ENCODE measurements at places on chromosomes 5 and 9.

GRCh38 chr5:175382171-175382570, 61.8 kb downstream of the DRD1 start:
- DNase-seq: no peak

DNA sequence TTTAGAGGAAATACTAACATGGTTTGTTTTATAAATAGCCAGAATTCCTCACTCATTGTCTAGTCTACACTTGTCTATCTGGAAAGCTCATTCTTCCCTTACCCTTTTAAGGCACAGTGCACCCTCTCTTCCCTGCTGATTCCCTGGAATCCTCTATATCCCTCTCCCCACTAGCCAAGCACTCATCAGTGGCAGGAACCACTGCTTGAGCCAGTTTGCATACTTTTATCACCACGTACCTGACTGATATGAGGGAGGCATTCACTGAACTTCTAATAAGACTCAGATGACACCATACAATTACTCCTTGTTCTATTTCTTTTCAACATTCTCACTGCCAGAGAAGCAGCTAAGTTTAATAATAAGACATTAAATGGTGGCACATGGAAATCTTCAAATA, 134.9 kb downstream of the EFNA5 start:
- no peak for DNase-seq

GRCh38 chr9:22343218-22343611, 103.4 kb upstream of the DMRTA1 start:
- no peak for DNase-seq

DNA sequence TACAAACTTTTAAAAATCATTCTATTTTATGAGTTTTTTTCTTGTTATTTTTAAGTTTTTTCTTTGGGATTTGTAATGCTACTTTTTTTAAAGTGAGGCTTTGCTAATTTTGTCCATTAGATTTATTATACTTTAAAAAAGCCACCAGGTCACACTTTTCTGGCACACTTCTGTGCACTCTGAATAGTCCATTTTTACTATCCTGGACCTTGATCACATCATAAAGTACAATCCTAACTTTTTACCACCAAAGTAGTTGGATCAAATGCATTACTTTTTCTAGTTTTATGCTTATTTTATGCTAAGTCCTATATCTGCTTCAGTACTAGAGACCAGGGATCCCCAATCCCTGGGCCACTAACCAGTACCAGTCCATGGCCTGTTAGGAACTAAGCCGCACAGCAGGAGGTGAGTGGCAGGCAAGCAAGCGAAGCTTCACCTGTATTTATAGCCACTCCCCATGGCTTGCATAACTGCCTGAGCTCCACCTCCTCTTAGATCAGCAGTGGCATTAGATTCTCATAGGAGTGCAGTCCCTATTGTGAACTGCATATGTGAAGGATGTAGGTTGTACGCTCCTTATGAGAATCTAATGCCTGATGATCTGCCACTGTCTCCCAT, 16.0 kb downstream of the FRRS1L start:
- DNase-seq: no peak

GRCh38 chr5:32357658-32358057, 44.9 kb upstream of the MTMR12 start:
- no peak for DNase-seq

DNA sequence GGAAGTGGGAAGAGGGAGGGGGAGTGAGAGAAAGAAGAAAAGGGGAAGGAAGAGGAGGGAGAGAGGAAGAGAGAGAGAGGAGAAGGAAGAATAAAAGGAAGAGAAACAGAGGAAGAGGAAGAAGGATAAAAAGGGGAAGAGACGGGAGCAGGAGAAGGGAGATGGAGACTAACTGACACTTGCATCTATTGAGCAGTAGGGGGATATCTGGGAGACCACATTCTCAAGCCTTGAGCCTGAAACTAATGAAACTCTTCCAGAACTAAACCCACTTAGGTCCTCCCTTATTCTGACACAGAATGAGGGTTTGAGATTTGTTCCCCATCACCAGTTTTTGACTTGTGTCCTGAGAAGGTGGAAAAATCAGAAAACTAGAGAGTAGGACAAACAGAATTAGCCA, 533.3 kb downstream of the CDH12 start:
- no peak for DNase-seq

DNA sequence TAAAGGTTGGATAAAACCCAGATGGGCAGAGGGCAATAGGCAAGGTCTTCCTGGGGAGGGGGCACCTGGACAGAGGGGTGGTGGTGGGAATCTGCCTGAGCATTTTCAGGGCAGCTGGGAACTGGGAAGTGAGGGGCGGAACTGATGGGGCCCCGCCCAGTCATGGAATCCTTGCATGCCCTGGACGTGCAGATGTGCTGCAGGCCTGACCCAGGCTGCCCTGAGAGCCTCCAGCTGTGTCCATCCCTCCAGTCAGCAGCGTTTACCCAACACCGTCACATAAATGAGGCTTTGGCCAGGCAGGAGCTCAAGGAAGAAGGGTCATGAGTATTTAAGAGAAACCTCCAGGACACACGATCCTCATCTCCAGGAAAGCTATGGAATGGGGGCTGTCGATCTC, 70.3 kb downstream of the DAB2IP start:
- DNase-seq: no peak

GRCh38 chr9:77765781-77766259, 117.7 kb upstream of the GNA14 start:
- DNase-seq: no peak

DNA sequence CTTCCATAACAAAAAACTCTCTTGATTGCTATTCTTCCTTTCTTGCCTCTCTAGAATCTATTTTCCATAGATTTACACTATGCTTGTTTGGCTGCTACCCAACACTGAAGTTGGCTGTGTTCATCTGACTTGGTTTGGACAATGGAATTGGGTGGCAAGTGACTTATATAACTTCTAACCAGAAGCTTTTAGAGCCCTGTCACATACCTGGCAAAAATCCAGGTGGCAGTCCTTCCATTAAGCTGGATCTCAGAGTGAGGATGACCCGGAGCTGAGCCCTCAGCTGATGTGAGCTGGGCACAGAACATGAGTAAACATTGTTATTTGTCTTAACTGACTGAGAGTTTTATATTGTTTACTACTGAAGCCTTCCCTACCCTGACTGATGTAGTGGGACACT, 225.7 kb downstream of the TLR4 start:
- DNase-seq: no peak

GRCh38 chr5:136420168-136420898, 55.0 kb upstream of the TRPC7 start:
- DNase-seq: no peak

- no peak for DNase-seq
Measured at GRCh38 chr9:131942146-131942720, 137.4 kb downstream of the MED27 start.
